CD4-positive, alpha-beta T cell treated with Interferon gamma for 1 hour (primary cell): ENCODE measurements at places on chromosomes 16 and 17.
A peak's percentile ranks its signal among the peaks of the same experiment; 100 is the strongest.

DNA sequence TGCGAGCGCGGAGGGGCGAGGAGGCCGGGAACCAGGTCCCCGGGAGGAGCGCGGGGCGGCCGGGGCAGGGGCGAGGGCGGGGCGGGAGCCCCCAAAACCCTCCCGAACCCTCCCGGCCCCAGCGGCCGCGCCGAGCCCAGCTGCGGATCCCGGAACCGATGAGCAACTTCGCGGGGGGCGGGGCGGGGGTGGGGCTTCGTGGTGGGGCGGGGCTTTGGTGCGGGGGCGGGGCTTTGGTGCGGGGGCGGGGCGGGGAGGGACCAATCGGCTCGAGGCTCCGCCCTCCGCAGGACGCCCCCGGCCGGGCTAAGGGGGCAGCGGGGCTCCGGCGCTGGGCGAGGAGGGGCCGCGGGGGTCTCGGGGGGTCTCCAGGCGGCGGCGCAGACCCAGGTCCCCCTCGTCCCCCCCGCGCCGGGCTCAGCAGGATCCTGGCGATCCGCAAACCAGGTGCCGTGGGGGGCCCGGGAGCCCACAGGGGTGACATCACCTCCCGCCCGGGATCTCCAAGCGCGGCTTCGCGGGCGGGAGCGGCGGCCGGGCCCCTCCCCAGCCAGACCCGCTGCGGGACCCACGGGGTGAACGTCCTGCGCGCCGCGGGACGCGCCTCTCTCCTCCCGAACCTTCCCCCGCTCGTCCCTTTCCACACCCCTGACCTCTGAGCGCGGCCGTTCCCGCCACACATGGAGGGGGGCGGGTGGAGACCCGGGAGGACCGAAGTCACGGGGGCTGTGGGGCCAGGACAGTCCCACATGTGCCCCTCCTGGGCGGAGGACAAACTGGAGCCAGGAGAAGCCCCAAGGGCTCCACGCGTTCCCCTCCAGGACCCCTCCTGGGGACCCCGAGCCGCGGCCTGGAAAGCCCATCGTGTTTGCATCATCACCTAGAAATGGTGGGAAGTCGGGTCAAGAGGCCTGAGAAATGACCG is at the start of gene ABR:
TSS of gene ABR (minus strand) at position 164 of the 925 bp plus-strand sequence. CDS start 254 bp downstream, outside the sequence.
- peak; percentile 57 for DNase-seq

- no peak for DNase-seq
These were observed 42.2 kb downstream of the ZFPM1 start for GRCh38 chr16:88495268-88495772.

- no peak for DNase-seq
These were observed 8.4 kb downstream of the DEXI start for GRCh38 chr16:10933865-10934264.

- DNase-seq = no peak
These were observed 41.4 kb upstream of the VWA3A start for GRCh38 chr16:22050963-22051362.

GRCh38 chr16:12570046-12570618 is 233.6 kb downstream of the CPPED1 start:
- no peak for DNase-seq

GRCh38 chr17:76930107-76930506 is 61.9 kb downstream of the MGAT5B start:
- no peak for DNase-seq

GRCh38 chr17:37662353-37662752 is 19.1 kb upstream of the DDX52 start:
- DNase-seq = no peak

DNA sequence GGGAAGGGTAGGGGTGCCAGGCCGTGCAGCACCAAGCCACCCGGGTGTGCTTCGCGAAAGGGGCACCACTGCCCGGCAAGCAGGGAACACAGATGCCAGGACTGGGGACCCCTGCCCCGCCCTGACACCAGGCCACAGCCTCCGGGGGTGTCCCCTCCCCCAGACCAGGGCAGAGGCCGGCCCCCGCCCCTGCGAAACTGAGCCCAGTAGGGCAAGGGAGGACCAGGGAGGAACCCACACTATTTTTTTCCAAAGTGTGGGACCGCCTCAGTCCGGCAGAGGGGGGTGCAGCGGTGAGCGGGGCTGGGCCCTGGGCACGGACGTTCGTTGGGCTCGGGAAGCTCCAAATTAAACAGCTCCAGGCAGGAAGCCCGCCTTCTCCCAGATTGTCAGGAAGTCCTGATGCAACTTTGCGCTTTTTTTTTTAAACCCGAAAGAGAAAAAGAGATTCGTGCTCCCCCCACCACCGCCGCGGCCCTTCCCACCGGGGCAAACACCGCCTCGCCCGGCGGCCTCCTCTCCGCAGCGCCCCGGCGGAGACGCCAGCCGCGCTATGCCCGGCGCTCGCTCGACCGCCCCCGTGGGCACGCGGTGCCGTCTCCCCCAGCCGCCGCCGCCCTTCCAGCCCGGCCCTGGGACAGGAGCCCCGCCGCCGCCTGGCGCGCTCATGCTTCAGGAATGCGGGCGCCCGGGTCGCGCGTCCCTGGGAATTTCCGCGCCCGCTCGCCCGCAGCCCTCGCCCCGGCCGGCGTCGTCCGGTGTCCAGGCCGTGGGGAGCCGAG is 755 bp downstream of the PIEZO1 start:
- DNase-seq = peak; percentile 30

DNA sequence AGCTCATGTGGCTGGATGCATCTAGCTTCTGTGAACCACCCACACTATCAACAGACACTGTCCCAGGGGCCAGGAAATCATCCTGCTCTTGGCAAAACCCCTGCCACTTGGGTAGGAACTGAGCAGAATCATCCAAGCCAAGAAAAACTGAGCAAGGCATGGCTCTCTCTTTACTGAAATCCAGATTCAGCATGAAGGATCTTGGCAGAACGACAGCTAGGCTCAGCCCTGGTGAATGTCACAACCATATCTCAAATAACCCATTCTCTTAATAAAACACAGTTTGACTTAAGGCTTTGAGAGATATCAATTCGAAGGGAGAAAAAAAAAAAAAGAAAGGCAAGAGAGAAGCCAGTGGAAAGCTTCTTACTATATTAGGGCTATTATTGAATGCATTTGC is 72.2 kb downstream of the MAF start:
- no peak for DNase-seq

DNA sequence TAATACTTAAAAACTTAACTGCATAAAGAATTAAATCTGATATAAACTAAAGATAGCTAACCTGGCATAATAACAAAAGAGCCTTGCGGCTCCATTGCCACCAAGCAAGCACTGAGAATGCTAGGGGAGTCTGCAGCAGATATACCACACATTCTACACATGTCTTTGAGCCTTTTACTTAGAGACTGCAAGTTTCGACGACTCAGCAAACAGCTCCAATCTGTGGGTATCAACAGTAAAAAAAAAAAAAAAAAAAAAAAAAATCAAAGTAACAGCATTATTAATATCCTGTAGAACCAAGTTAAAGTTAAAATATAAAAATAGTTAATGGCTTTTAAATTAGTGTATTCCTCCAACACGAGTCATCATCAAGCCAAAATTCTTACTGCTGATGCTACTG is 27.8 kb upstream of the INTS2 start:
- DNase-seq = no peak

GRCh38 chr16:87447323-87447722 is 45.5 kb downstream of the ZCCHC14 start:
- no peak for DNase-seq

DNA sequence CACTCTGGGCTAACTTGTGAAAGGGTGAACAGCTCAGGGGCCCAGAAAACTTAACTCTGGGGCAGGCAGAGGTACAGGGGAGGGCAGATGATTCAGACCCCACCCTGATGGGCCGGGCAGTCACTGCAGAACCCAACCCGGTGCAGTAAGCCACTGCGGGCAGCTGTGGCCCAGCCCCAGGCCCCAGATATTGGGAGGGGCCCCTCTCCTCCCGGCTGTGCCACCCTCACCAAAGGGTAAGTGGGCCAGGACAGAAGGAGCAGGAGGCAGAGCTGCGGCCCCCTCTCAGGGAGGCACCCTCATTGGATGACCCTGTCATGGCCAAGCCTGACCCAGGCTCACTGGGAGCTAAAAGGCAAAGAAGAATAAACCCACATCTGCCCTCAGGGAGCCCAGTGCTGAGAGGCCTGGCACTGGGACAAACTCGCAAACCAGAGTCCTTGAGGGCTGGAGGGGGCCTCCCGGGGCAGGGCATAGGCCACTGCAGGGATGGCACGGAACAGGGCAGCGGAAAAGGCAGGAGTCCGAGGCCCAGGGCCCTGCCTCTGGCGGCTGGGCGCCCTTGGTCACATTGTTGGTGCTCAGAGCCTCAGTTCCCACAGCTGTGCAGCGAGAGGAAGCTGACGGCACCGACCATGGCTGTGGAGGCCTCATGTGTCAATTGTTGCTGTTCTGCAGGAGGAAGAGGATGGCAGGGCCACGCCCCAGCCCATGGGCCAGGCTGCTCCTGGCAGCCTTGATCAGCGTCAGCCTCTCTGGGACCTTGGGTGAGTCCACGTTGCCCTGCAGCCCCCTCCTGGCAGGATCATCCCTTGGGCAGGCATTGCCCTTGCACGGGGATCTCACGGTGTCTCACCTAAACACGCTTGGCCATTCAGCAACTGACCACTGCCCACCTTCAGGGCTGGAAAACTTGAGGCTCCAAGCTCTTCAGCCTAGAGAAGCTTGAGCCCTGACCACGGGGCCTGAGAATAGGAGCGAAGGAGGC is 3.1 kb downstream of the ITGB4 start:
- no peak for DNase-seq

- no peak for DNase-seq
These were observed at the start of gene PPP1R1B for GRCh38 chr17:39626171-39627046. PPP1R1B (plus strand) TSS chr17:39626952; CDS start chr17:39627393, 441 bp downstream.

- DNase-seq = no peak
These were observed 48.5 kb downstream of the NOS2 start for GRCh38 chr17:27751622-27752490.

- no peak for DNase-seq
These were observed 7.1 kb upstream of the ARL5C start for GRCh38 chr17:39173080-39173479.

GRCh38 chr16:82091241-82091640 is 56.2 kb downstream of the HSD17B2 start:
- DNase-seq = no peak

- no peak for DNase-seq
These were observed 21.9 kb downstream of the OMG start for GRCh38 chr17:31275116-31275515.

GRCh38 chr16:55678161-55678821 is 22.5 kb downstream of the SLC6A2 start:
- no peak for DNase-seq

DNA sequence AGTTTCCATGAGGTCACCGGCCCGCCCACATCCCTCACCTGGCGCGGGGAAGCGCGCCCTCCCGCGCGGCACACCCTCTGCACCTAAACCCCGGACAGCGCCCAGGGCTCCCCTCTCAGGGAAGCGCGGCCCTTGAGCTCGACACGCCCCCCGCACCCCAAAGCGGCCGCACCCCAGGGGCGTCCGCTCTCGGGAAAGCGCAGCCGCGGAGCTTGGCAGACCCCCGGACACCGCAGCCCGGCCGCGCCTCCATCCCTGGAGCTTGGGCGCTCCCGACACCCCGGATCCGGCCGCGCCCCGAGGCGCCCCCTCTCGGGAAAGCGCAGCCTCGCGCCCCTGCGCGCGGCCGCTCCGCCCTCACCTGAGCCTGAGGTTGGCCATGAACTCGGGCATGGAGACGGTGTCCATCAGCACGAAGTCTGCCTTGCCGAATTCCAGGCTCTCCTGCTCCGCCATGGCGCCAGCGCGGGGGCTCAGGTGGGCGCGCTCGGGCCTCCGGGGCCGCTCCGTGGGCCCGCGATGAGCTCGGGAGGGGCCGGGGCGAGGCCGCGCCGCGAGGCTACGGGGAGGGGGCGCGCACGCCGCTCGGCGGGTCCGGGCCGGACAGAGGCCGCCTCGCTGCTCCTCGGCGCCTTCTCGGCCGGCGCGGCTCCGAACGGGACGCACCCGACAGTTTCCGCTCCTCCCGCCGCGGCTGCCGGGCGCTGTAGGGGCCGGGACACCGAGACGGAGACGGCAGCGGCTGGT is at the start of gene MYO1D:
TSS of gene MYO1D (minus strand) at position 708 of the 747 bp plus-strand sequence. CDS start at position 456, 252 bp downstream.
- peak; percentile 49 for DNase-seq

GRCh38 chr16:88743693-88744576 is 37.6 kb downstream of the CTU2 start:
- peak; percentile 64 for DNase-seq

GRCh38 chr16:29321585-29321984 is 84.9 kb downstream of the NPIPB11 start:
- no peak for DNase-seq

DNA sequence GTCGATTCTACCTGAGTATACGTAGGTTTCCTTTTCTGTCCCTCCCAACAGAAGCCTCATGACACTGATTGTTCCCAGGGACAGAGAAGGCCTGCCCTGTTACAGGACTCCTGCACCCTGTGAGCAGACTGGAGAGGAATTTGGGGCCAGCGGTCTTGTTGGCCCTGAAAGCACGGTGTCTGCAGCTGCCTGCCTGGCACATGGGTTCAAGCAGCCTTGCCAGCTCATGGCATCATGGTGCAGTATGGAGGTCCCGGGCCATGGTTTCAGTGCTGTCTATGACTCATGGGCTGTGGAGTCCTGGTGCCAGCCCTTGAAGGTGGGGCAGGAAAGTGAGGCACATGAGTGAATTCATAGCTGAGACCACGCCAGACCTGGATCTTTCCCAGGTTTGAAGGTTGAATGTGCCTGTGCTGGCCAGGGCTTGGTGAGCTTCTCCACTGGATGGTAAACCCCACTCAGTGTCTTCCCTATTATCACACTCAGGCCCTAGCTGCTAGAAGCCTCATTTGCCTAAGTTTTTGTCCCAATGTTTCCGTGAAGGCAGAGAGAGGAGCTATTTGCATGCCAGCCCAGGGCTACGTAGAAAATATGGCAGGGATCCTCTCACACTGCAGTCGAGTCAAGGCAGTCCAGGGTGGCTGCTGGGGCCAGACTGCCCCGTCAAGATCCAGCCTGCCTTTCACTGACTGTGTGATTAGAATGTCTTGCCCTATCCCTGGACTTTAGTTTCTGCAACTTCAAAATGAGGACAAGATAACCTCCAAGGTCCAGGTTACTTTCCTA is 277.2 kb upstream of the CCL2 start:
- DNase-seq = no peak

GRCh38 chr16:67775273-67775672 is 31.1 kb downstream of the RANBP10 start:
- no peak for DNase-seq

GRCh38 chr17:49725452-49726130 is 17.8 kb upstream of the SLC35B1 start:
- no peak for DNase-seq

DNA sequence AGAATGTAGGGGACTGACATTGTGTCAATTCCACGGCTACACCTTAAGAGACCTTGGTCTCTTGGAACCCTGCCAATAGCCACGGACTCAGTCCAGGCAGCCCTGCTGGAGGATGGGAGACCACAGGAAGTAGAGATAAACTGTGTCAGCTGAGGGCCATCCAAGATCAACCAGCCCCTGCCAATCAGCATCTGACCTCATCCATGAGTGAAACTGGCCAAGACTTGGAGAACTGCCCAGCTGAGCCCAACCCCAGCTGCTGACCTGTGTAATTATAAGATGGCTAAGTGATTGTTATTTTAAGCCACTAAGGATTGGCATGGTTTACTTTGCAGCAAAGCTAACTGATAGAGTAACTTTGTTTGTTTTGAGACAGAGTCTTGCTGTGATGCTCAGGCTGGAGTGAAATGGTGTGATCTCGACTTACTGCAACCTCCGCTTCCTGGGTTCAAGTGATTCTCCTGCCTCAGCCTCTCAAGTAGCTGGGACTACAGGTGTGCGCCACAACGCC is 13.3 kb upstream of the YWHAE start:
- no peak for DNase-seq

- DNase-seq = no peak
These were observed 66.9 kb upstream of the TNRC6C start for GRCh38 chr17:77891602-77892001.

- no peak for DNase-seq
These were observed 43.4 kb downstream of the METTL16 start for GRCh38 chr17:2468270-2468669.
